Testis (tissue), 5 donors: ENCODE measurements at places on chromosomes 6 and 20. TPM values are rescaled to one million over a fixed set of nuclear protein-coding genes. Genes with fewer than 3 reads are reported as not detected.
A peak's percentile ranks its signal among the peaks of the same experiment; 100 is the strongest.

- no peak for DNase-seq
- H3K4me1 ChIP-seq: peaks cover 6% of the 10 kb centered on the region
- no peak overlapping the region for H3K4me3 ChIP-seq
- no peak overlapping the region for H3K27ac ChIP-seq
- no peaks in the 10 kb centered on the region for H3K36me3 ChIP-seq
Measured at GRCh38 chr20:51763965-51764602, 4.1 kb downstream of the ATP9A start.

- no peaks in the 10 kb centered on the region for H3K27me3 ChIP-seq
- no peak overlapping the region for H3K4me3 ChIP-seq
- H3K4me1 ChIP-seq: no peaks in the 10 kb centered on the region
Measured at GRCh38 chr6:149217466-149217888, 100.0 kb upstream of the TAB2 start.

DNA sequence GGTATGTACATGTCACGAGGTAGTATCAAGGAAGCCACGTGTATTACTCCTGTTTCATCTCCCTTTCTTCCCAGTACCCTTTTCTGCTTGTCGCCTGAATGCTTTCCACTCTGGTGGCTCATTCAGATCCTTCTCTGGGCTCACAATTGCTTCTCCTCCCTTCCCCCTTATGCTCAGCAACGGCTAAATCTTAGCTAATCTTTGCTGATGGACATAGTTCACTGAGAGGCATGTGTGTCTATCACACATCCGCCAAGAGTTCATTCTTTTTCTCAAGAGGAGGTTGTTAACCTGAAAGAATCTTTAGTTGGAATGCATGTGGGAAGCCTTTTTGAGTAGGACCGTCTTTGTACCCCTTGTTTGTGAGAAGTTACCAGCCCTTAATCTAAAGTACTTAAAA, 25.8 kb upstream of the MROH8 start:
- H3K4me3 ChIP-seq: no peak overlapping the region
- H3K27me3 ChIP-seq: no peaks in the 10 kb centered on the region
- DNase-seq: no peak
- H3K36me3 ChIP-seq: no peaks in the 10 kb centered on the region
- peaks cover 3% of the 10 kb centered on the region for H3K4me1 ChIP-seq

DNA sequence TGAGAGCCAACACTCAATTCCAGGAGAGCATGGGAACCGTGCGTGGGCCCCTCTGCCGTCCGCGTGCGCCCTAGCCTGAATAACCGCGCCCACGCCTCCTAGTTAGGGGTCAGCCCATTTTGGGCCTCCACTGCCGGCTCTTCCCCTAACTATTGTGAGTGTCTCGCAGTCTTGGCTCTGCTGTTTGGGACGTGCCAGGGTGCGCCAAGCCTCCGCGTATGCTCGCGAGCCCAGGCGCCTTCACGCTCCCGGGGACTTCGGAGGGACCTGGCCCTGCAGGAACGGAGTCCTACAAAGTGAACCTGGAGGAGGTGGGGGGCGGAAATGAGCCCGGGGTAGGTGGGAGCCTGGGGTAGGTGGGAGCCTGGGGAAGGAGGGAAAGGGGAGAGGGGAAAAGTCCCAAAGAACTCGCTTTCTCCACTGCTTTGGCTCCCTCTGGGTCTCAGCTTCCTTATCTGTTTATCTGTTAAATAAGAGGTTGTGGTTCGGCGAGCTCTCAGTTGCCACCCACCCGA, 873 bp upstream of the GCM2 start:
- H3K27me3 ChIP-seq: no peaks in the 10 kb centered on the region
- no peaks in the 10 kb centered on the region for H3K36me3 ChIP-seq
- H3K4me1 ChIP-seq: peaks cover 8% of the 10 kb centered on the region
- H3K27ac ChIP-seq: no peak overlapping the region
- no peak overlapping the region for H3K4me3 ChIP-seq

DNA sequence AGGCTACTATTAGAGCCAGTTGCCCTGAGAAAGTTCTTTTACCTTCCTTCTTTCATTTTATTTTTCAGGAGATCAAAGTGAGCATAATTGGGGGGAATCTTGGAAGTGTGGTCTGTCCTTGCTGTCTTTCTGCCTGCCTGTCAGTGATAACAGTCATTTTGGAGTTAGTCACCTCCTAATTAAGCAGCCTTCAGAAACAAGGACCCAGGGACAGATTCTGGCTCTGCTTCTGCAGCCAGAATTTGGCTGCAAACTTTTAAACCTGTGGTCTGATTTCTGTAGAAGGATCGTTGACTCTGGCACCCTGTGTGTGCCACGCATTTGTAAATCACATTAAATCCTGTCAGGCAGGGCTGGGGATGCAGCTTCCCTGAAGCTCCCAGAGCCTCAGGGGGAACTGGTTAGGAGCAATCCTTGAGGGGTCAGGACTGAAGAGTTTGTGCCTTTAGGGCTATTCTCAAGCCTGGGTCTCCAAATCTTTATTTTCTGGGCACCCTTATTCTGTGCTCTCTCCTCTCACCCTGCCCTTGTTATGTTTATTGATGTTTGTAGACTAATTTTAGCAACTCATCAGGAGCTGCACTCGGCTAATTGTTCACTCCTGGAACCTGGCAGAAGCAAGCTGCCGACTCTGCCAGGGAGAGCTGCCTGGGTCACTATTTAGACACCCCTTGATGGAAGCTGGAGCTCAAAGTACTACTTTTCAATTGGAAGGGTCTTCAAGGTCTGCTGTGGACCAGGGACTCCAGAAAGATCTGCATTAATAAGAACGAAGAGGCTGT, 6.8 kb downstream of the NOX3 start:
- no peak for DNase-seq
- no peaks in the 10 kb centered on the region for H3K27me3 ChIP-seq
- peaks cover 18% of the 10 kb centered on the region for H3K4me1 ChIP-seq
- no peaks in the 10 kb centered on the region for H3K36me3 ChIP-seq
- H3K27ac ChIP-seq: no peak overlapping the region

HEY2 gene
- 8.7 TPM for total RNA-seq

- H3K4me3 ChIP-seq: no peak overlapping the region
- DNase-seq: no peak
- no peak overlapping the region for H3K27ac ChIP-seq
- no peaks in the 10 kb centered on the region for H3K27me3 ChIP-seq
- no peaks in the 10 kb centered on the region for H3K36me3 ChIP-seq
Measured at GRCh38 chr20:55919319-55919718, 86.0 kb downstream of the CBLN4 start.

SLC26A8 gene
- 66.9 TPM for total RNA-seq

GRCh38 chr6:44538807-44539201, 151.3 kb downstream of the CDC5L start:
- H3K27ac ChIP-seq: no peak overlapping the region
- no peaks in the 10 kb centered on the region for H3K36me3 ChIP-seq
- H3K4me3 ChIP-seq: no peak overlapping the region
- H3K4me1 ChIP-seq: no peaks in the 10 kb centered on the region

GRCh38 chr6:29830409-29830808, 2.8 kb downstream of the HLA-G start:
- no peak overlapping the region for H3K27ac ChIP-seq
- no peaks in the 10 kb centered on the region for H3K36me3 ChIP-seq
- no peak for DNase-seq
- H3K27me3 ChIP-seq: no peaks in the 10 kb centered on the region
- no peak overlapping the region for H3K4me3 ChIP-seq

TRIM40 gene
- total RNA-seq: 0.19 TPM

GRCh38 chr20:10603971-10604864, 69.6 kb downstream of the JAG1 start:
- H3K27ac ChIP-seq: no peak overlapping the region
- H3K4me1 ChIP-seq: peaks cover 5% of the 10 kb centered on the region
- no peaks in the 10 kb centered on the region for H3K36me3 ChIP-seq
- no peaks in the 10 kb centered on the region for H3K27me3 ChIP-seq
- DNase-seq: peak; percentile 39

DNA sequence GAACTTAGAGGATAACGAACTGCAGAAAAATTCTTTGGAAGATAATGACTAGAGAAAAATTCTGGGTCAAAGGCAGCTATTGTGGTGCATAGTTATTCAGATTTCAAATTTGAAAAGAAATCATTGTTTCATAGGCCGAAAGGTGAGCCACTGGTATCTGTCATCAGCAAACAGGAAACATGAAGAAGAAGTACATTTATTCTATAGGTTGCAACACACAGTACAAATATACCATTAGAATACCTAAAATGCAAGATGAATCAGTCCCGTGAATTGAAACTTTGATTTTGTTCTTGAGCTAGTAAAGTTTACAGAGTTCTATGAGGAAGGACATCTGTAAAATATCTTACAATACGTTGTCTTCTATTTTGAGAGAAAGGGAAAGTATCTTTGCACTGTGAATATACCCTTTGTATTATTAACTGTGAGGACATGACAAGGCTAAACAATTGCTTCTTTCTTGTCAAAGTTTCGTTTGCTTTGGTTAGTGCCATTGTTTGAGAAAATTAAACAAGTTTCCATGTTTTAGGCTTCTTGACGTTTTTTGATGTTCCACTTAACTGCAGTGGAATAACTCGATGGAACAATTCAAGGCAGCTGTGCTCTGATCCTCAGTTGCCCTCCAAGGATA, 84.7 kb downstream of the HDGFL1 start:
- H3K4me1 ChIP-seq: peaks cover 44% of the 10 kb centered on the region
- no peak for DNase-seq
- H3K4me3 ChIP-seq: no peak overlapping the region
- no peaks in the 10 kb centered on the region for H3K36me3 ChIP-seq

SAMD10 gene
- 10.7 TPM for total RNA-seq

DNAH8 gene
- total RNA-seq: 17.2 TPM

SLCO4A1 gene
- 9.8 TPM for total RNA-seq

WDR46 gene
- total RNA-seq: 63.2 TPM
